ENCODE measurements at places on chromosomes 1 and 21.

DNA sequence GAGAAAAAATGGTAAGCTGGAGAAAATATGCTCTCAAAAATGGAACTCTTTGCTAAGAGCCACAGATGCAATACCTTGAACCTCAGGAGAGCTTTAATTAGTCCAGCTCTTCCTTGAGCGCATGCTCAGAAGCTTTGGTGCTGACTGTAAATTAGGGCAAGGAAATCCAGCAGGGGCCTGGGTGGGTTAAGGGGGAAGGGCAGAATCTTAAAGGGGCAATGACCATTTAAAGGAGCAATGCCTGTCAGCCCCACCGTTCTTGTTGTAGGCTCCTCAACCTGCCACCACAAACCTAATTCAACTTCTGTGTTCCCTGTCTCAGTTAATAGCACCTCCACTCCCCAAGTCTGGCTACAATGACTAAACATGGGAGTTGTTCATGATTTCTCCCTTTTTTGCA, 6.8 kb upstream of the SLC22A15 start:
- no peak for DNase-seq

DNA sequence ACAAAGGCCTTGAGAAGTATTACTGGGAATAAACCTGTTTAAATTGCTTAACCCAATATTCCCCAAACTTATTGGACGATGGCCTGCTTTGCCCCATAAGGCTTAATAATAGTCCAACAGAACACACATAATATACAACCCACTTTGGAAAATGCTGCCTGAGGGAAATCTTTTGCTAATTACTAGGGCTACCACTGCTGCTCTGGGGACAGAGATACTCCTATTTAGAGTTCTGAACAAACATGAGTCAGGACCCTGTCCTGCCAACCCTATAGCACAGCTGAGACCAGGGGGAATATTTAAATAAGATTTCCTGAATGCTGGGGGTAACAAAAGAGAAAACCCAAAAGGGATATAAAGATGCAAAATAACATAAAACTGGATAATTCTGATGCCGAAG, 139.1 kb downstream of the BRINP2 start:
- DNase-seq = no peak

- DNase-seq = no peak
Measured at GRCh38 chr1:209808059-209808581, 2.2 kb upstream of the IRF6 start.

DNA sequence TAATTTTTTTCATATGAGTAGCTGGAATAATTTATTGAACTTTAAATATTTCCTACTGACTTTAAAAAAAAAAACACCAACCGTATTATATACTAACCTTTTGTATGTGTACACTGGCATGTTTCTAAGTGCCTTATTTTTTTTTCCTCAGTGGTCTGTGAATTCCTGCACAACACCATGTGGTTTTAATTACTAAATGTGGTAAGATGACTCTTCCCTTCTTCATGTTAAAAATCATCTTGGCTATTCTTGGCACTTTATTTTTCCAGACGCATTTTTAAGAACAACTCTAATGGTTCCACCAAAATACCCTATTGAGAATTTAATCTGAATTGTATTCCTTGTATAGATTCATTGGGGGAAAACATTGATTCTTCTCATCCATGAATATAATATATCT, 28.4 kb downstream of the PPP2R5A start:
- DNase-seq = no peak

DNA sequence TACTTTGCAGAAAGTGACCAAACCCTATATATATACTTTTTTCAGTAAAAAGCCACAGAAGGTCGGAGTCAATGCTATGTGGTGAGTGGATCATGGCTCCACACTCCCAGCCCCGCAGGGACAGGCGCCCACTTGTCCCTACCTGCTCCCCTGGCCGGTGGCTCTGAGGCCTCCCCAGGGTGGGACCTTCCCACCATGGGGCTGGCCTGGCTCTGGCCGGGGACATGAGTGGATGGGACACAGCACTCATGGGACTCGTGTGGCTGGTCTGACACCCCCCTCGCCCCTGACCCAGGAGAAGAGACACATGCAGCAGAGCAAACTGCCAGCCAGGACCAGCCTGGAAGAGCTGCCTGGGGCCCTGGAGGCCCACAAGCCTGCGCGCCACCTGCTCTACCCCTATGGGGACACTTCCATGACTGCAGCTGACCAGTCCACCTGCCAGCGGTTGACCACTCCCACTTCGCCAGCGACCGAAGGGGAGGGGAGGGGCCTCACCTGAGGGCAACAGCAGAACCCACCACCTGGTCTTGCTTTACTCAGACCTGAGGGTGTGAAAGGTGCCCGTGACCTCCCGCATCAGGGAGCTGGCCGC, 2.2 kb downstream of the SPATC1L start:
- no peak for DNase-seq

DNA sequence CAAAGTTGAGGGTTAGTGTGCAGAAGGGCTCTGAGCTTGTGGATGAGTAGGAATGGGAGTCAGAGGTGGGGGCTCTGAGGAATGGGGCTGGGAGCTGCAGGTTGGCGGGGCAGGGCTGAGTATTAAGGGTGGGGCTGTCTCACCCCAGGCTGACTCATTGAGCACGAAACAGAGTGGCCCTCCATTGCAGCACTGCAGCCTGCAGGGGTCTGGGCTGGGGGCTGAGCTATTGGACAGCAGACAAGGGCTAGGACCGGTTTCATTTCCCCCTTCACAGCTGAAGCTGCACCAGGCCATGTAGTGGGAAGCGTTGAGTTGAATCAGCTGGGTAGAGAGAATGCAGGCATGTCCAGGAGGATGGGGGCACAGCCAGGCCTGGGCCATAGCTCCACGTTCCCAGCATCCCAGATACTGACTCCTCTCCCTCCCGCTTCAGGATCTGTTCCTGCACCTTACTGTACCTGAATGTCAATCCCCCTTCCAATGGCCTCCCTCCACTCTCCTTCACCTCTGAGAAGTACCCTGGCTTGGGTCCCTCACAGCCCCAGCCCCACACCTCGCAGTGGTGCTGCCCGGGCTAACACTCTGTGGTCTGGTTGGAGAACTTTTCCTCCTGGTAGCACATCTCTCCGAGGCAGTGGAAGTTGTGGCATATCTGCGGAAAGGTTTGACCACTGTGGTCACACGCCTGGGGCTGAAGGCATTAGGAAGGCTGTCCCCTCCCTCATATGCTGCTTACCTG, 4.4 kb upstream of the INPP5B start:
- no peak for DNase-seq

DNA sequence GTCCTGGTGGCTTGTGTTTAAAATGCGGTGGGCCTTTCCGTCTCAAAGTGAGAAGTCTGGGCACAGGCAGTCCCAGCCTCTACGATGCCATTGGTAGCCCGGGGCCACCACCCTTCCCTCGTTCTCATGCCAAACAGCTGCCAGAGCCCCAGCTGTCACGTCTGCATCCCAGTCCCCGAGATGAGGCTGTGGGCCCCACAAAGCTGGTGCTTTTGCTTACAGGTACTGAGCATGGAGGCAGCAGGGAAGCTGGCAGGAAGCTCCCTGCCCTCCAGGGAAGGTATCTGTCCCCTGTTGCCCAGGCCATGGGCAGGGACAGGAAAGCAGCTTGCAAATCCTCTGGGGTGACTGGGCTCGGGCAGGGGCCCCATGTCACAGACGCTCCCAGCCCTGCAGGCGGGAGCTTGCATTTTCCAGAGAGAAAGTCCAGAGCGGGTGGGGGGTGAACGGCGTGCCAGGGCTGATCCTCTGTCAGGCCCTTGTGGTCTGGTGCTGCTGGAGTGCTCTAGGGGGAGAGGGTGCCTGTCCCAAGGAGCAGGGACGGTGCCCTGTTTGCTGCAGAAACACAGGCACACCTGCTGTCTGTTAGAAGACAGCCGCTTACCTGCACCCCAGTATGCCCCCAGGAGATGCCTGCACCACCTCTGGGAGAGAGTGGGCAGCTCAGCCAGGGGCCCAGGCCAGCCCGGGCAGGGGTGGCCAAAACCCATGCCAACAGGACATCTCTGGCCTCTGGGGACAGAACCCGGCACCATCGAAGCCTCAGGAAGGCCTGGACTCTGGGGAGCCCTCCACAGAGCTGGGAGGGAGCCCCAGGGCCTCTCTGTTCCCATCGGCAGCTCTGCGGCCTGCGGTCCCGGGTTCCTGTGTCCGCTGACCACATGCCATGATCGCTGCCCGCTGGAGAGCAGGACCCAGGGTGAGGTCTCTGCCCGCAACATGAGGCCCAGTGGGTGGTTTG, 45.9 kb downstream of the SLX9 start:
- no peak for DNase-seq

DNA sequence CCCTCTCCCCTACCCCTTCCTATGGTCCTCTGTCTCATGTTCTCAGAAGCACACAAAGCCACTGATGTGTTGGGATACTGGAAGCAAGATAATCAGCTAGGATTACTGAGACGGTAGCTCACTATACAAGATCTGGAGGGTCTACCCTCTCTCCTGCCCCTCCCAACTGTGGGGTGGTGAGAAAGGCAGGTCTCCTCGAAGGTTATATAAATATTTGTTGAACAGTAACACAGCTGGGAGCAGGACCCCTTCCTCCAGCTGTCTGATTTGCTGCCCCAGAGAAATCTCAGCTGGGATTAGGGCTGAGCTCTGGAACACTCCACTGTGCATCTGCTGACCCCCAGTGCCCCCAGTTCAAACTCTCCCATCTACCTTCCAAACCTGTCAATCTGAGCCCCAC, 94.2 kb upstream of the IPO9 start:
- DNase-seq = no peak

DNA sequence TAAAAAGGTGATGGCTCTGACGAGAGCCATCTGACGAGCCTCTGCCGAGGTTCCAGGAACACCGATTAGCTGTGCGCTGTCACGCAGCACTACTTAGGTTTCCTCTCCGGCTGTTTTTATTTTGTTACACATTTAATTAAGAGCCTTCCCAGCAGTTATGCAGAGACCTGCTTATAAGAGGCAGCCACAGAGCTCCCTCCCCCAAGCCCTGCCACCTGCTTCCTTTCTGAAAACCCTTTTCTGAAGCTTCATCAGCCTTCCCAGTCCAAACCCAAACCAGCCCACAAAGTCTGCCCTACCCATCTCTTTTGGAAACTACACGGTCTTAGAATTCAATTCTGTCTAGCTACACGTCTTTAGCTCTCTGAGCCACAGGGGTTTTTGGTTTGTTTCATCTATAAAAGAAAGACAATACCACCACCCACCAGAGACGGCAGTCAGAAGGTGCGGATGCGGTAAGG, 49.1 kb downstream of the ERI3 start:
- no peak for DNase-seq

GRCh38 chr1:20621012-20621411, 12.2 kb upstream of the PINK1 start:
- no peak for DNase-seq

DNA sequence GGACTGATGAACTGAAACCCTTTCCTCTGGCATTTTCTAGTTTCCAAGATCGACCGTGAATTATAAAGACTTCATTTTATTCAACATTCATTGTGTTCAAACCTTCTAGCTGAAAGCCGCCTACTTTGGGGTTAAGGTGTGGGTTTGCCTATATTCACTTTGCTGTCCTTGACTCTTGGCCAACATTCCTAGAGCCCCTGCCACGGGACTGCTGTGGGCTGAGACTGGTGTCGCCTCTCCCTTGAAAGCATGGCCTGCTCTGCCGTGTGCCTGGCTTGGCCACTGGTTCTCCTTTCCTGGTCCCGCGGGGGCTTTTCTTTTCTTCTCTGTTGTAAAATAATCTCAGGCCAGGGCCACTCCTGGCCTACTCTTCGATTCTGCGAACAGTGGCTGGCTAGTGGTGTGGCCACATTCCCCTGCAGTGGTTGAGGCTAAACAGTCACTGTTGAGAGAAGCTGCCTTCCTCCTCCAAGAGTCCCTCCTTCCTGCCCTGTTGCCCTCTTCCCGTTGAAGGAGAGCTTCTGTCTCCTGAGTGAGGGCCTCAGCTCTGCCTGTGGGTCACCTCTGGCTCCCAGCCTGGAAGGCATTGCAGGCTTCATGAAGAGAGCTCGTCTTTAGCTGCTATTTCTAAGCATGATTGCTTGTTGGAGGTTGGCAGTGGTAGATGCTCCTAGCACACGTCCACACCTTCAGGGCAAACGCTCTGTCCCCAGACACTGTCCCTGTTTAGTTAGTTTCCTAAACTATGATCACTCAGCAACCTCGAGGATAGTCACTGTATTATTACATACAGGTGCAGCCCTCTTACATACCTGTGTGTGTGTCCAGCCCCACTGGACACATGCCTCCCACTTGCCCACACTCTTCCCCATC, 80.5 kb downstream of the GALNT2 start:
- DNase-seq = no peak

DNA sequence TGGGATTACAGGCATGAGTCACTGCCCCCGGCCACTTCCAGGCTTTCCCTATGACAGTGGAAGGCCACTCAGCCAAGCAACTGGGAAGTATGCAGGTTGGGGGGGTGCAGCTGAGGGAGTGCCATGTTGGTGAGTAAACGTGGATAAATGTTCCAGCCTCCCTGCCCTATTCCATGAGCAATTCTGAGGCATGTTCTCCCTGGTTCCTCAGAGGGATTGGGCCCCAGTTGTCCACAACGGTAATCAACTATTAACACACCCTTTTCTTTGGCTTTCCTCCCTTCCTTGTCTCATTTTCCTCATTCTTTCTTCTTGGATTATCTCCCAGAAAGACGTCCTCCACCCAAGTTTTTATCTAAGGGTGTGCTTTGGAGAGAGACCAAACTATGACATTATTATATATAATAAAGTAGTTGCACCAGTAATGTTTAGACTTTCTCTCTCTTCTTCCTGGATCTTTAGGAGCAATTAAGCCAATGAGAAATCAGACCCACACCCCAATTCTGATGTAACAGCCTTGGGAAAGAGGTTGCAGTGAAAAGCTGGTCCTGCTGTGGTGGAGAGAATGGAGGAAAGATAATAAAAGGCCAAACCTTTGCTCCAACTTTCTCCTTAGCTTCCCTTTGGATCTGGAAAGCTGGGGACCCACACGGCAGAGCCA, 6.8 kb upstream of the SLAMF9 start:
- DNase-seq = no peak

- DNase-seq = no peak
Measured at GRCh38 chr21:45845770-45846090, 135.8 kb upstream of the COL6A1 start.

DNA sequence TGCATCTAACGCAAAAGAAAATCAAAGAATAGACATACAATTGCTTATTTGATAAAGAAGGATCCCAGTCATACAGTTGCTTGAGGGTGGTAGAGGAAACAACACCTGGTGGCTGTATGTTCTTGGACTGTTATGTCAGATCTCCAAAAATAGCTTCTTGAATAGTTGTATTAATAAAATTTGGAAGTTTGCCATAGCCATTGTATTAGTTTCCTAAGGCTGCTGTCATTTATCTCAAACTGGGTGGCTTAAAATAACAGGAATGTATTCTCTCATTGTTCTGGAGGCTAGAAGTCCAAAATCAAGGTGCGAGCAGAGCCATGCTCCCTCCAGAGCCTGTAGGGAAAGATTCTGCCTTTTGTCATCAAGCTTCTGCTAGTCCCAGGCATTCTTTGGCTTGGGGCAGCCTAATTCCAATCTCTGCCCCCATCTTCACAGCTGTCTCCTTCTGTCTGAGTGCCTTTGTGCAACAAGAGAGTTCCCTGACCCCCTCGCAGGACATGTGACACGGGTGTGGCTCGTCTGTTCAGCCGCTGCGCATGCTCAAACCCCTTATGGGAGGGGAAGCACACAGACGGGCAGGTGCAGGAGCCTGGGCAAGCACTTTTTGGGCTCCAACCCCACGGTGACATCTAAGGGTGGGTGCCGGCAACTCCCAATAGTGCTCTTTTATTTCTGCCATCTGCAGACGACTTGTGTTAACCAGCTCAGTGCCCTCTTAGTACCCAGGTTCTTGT, 21.7 kb upstream of the GRIK1 start:
- DNase-seq = no peak

GRCh38 chr1:93178418-93178817, 1.8 kb downstream of the TMED5 start:
- no peak for DNase-seq

- DNase-seq = no peak
Measured at GRCh38 chr1:46767649-46768282, 31.1 kb upstream of the CYP4B1 start.
